ENCODE measurements at places on chromosomes 2 and 18.

- DNase-seq = no peak
Observed at GRCh38 chr2:207682557-207682956, 28.9 kb upstream of the CCNYL1 start.

DNA sequence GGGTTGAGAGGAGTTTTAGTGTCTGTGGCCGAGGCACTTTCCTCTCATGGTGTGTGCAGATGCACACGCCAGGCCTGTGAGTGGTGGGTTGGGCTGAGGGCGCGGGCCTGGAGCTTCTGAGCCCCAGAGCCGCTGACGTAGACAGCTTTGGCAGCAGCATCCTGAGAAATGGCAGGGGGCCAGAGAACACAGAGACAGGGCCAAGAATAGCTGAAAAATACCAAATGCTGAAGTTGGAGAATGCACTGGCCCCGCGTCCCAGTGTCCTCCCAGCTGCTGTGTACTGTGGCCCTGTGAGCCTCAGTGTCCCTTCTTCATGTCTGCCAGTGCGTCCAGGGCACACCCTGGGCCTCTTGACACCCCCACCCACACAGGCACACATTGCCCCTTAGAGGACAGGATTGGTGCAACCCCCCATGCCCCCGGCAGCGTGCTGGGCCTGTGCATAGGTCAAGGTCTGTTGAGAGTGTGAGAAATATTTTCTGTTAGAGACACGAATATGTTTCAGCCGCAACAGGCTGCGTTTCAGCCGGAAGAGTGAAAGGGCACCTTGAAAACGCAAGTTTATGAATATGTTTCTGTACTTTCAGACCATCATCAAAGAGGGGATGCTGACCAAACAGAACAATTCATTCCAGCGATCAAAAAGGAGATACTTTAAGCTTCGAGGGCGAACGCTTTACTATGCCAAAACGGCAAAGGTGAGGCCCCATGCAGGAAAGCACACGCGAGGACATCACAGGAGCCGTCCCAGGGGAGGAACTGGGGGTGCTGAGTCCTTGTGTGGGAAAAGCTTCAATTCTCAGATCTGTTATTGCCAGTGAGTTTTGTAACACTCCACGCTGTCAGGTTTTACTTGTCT lies 33.6 kb downstream of the DGKD start:
- no peak for DNase-seq

- DNase-seq = no peak
Observed at GRCh38 chr2:147709655-147710054, 135.2 kb upstream of the ACVR2A start.

DNA sequence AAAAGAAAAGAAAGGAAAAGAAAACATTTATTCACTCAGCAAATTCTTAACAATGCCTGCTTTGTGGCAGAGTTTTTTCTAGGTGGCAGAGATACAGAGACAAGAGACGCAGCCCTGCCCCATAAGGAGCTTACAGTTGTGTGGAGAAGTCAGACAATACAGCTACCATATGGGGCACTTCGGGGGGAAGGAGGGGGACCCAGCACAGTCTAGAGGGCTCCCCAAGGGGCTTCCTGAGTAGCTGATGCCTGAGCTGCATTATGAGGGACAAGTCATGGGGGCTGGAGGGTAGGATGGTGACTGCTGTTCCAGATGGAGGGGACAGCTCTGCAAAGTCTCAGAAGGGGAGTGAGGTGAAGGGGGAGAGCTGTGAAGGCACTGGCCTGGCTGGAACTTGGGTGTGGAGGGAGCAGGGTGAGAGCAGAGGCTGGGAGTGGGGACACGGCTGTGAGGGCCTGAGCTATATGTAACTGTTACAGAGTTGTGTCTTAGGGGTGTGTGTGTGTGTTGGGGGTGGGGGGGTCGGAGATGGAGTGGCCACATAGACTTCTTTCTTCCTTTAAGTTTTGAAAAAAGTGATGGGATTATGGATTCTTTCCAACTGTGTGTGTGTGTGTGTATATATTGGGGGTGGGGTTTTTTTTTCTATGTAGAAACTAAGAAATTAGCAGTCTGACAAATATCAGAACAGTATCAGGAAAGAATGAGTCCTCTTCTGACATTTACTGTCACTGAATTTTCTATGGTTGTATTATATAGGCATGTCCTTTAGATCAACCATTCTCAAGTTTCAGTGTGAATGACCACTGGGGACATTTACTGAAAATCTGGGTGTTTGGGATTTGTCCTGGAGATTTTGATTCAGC lies 66.0 kb upstream of the HAAO start:
- no peak for DNase-seq

DNA sequence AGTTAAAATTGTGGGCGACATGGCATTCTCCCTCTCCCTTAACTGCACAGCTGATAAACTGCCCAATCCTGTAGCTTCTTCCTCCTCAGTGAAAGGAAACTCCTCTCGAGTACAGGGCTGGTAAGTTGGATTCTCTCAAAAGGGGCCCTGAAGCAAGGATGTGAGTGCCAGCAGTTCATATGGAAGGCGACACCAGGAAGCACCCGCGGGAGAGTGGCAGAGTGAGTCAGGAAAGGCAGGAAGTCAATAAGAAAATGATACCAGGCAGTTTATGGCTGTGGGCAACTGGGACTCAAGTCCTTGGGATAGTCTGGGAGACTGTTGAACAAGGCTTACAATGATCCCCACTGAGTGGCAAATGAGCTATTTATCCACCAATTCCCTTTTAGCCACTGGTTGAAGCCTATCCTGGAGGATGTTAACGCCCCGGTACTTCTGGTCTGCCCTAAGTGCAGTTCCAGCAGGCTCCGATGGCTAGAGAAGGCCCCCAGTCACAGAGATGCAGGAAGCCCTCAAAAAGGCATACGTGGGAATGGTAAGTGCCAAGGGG lies 34.8 kb downstream of the ABHD3 start:
- DNase-seq = no peak
